Naive thymus-derived CD8-positive, alpha-beta T cell (primary cell): ENCODE measurements at places on chromosomes 1 and 21. TPM values are rescaled to one million over a fixed set of nuclear protein-coding genes. Genes with fewer than 3 reads are reported as not detected.

TTC22 gene
- total RNA-seq: 12.6 TPM

TATDN3 gene
- 17.0 TPM for total RNA-seq

GRCh38 chr1:93207211-93207610, 26.7 kb downstream of the CCDC18 start:
- DNase-seq: no peak

ERVH48-1 gene
- total RNA-seq: 0.30 TPM

GRCh38 chr1:101154547-101154946, 82.3 kb upstream of the S1PR1 start:
- no peak for DNase-seq
